Mammary epithelial cell (primary cell): ENCODE measurements at places on chromosomes 4 and X. TPM values are rescaled to one million over a fixed set of nuclear protein-coding genes. Genes with fewer than 3 reads are reported as not detected.
A peak's percentile ranks its signal among the peaks of the same experiment; 100 is the strongest.

DNA sequence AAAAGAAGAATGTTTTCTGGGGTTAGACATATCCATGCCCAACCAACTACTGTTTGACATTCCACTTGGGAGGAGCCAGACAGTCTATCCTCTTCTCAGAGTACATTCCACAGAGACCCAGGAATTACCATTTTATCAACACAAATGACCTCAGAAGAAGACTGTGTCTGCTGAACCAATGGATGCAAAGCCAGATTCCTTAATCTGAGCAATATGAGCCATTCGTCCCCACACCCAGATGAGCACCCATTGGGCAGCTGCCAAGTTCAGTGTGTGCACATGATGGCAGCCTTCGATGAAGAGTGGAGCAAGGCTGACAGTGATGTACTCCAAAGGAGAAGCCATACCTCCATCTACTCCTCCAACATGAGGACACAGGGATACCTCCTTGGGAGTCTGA lies 111.3 kb downstream of the ZNF674 start:
- no peak for DNase-seq

DNA sequence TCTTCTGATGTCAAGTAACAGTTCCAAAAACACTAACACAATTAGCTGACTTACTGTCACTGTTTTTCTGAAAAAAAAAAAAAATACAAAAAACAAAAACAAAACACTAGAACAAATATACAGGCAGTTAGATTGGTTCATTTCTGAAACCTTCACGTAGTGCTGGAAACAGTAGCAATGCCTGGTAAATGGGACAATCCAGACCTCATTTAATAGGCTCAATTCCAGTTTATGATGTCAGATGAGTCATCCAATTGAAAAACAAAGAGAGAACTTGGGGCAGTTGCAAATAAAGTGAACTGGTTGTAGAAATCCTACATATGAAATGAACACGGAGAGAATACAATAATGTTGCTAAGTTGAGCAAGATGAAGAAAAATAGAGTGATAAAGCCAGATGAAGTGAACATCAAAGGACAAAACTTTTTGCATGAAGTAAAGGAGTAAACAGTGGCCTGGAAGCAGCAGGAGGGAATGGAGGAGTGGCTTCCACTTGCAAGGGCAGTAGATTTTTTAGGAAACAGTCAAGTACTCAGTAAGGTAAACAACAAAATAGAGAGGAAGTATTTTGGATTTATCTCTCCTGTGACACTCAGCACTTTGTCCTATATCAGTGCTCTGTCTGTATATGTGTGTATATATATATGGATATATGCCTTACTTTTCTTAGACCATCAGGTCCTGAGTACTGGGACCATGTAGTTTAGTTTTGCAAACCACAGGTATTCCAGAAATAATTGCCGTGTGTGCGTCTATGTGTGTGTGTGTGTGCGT lies 39.3 kb upstream of the MAGEA10 start:
- peak; percentile 4 for DNase-seq

- DNase-seq = no peak
Observed at GRCh38 chrX:118437283-118437682, 58.3 kb upstream of the DOCK11 start.

DNA sequence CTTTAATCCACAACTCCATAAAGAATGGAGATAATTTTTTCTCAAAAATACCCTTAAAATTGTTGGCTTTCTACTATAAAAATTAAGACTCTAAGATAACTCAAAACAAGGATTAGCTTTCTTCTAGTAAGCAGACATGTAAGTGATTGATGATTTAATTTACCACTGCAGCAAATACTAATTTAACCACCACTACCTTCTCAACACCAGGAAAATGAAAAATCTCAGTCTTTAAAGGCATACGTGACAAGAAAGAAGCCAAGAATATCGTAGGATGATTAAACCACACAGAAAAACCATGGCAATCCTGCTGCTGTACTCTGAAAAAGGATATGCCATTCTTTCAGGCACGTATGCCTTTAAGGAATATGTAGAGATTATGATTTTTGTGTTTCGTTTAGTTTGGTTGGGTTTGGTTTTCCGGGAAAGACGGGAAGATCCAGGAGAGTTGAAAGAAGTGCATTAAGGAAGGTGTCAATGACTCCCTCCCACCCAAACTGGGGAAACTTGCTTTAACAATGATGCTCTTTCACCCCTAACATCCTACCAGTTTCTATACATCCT lies 881 bp downstream of the LRCH2 start:
- no peak for DNase-seq

DNA sequence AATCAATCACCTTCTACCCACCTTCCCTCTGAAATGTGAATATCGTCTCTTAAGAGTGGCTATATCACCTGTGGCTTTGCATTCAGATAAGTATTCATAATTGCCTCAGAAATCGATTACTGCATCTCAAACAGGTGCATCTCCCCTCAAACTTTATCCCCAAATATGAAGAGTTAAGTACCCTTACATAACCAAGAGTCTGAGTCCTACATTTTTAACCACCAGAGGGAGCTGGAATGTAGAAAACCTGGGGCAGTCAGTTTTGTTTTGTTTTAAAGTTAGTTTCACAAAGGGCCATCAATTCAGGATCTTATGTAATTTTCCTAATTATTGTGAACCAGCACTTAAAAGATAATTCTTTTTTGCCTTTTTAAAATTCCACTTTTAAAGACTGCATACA lies 5.7 kb downstream of the TCEANC start:
- DNase-seq = peak; percentile 51

DNA sequence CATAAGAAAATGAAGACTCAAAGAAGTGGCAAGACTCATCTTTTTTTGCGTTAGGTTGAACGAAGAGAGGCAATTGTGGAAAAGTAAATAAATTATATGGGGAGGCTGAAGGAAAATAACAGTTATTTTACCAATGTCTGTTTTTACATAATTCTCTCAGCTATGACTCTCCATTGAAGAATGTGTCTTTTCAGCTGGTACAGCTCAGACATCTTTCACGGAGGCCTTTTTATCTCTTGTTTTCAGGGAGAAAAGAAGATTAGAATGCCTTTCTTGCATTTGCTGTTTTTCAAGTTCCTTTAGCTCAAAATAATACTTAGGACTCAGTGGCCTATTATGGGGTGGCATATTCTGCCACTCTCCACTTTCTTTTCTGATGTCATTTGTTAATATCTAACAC lies 153.0 kb downstream of the ADAM29 start:
- DNase-seq = no peak

GRCh38 chrX:6777238-6778002 lies 242.5 kb upstream of the VCX3A start:
- DNase-seq = no peak

DNA sequence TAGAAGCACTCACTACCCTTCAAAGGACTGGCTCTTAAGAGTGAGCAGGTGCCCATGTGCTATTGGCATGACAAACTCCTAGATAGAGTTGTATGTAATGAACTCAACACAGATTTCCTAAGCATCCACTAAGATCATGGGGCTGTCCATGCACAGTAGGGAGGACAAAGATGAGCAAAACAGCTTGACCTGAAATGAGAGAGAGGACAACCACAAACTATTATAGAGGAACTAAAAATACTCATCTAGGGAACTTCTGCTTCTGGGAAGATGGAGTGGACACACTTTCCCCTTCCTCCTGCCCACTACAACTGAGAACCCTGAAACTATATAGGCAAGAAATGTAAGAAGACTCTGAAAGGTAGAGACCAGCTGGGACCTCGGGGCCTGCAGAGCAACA lies 20.8 kb upstream of the TMEM128 start:
- DNase-seq = no peak

Gene HS6ST2
- 0.67 TPM for total RNA-seq

Gene MAB21L2
- total RNA-seq = not detected in 2 replicates

- no peak for DNase-seq
Observed at GRCh38 chr4:33381816-33382215, 2661.6 kb downstream of the PCDH7 start.

Gene CLDN22
- not detected in 2 replicates for total RNA-seq

- peak; percentile 49 for DNase-seq
Observed at GRCh38 chr4:13527981-13528820, 16.1 kb downstream of the NKX3-2 start.

DNA sequence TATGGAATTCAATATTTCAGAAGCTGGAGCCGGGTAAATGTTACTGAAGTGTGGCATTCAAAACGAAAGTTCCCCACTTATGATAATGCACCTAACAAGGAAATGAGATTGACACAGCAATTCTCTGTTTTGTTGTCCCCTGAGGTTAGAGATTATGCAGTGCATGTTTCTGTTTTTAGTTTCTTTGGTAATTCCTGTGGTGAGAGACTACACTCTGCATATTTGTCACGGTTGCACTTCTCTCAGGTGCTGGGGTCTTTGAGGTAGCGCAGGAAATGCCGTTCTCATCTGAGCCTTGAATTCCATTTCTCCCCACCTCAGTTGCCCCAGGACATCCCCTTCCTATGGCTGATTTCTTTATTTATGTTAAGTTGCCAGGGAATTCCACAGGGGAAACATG lies 15.3 kb upstream of the BEND4 start:
- no peak for DNase-seq

GRCh38 chrX:101564651-101565050 lies 14.3 kb downstream of the ARMCX1 start:
- no peak for DNase-seq

Gene BTK
- total RNA-seq = not detected in 2 replicates

GRCh38 chr4:149706942-149707341 lies 108.7 kb downstream of the IQCM start:
- no peak for DNase-seq

DNA sequence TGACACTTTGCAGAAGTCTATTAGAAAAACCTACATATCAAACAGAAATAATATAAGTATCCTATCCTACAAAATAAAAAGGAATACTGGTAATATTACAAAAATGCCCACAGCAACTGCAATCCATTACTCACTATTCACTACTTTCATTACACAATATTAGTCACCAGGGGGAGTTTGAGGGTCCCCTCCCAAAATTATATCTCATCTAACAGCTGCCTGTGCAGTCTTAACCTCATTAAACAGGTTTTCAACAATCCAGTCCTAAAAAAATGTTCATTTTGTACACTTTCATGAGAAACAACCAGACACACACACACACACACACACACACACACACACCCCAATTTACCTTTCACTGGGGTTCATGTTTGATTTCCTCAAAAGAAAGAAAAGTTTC lies 2.9 kb downstream of the CLOCK start:
- DNase-seq = no peak

Gene RNF175
- 0.31 TPM in 1 of 2 replicates, not detected in the other for total RNA-seq

GRCh38 chr4:122798101-122798500 lies 28.5 kb upstream of the FGF2 start:
- DNase-seq = peak; percentile 91

DNA sequence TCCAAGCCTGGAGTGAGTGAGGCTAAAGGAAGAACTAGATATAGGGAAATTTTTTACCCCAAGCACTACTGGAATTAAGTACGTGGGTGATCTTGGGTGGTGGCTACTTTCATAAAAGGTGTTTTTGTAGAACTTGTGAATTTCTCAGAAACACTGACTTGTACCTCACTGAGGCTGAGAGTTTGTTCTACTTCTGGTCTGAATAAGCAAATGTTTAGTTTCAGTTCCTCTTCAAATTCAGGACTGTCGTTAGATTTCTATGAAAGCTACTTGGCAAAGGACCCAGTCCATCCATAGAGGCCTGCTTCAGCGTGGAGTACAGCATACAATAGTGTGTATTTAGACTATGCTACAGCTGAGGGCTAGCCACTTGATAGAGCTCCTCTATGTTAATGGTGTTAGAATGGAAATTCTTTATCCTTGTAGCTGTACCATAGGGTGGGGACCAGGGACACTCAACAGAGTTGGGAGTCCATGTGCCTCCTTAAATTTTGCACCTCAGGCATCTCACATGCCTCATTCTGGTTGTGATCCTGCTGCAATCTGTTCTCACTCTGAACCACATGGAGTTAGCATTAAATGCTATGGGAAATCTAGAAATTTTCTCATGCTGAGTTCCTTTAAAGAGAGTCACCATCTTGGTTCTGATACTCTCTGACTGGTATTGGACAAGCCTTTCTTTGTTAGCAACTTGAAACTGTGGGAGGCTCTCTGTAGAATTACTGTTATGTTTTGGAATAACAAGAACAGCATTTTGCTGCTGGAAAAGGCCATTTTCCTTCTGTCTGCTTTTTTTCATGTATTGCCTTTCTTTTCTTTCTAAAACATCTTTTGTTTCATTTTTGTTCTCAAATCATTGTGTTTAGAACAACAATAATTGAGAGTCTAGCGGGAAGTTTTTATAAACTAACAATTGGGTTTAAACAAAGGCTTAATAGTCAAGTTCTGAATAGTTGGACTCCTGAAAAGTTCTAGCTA lies 86.8 kb downstream of the PDGFRA start:
- no peak for DNase-seq

DNA sequence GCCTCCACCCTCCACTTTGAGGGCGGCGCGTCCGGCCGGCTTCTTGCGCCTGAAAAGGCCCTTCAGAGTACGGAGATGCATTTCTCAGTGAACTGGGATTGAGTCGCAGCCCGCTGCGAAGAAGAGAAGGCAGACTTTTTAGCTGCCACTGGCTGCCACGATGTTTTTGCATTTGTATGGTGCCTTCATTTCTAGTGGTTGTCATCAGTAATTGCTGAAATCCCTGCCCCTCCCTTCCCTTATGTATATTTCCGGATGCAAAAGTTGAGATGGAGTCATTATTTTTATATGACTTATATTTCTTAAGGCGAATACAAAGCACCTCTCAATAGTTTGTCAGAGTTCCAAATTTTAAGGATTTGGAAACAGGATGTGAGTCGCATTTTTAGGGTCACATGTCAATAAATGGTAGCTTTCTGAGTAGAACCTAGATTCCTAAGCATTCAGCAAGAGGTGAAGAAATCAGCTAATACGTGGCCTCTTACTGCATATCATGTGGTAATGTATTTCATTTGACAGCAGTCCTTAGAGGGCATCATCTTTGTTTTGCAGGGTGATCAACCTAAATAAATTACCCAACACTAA lies 658 bp downstream of the ATP6AP2 start:
- DNase-seq = peak; percentile 14

GRCh38 chr4:24885342-24885741 lies 27.5 kb downstream of the CCDC149 start:
- DNase-seq = no peak

DNA sequence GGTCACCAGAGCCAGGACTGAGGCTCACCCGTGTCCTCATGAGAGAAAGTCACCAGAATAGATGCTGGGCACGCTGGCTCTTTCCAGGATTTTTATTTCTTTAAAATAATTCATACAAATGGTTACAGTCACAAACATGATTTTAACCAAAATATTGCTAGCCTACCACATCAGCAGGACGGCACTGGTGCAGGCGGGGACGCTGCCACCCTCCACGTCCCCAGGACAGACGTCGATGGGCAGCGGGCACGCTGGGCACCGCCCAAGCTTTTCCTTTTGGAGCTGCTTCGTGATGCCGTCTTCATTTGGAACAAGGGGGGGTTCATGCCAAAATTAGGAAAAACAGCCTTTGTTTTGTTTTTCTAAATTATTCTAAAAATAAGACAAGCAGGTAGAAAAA lies 37.6 kb downstream of the CTBP1 start:
- DNase-seq = no peak

GRCh38 chrX:129998021-129998420 lies 15.6 kb downstream of the BCORL1 start:
- no peak for DNase-seq

DNA sequence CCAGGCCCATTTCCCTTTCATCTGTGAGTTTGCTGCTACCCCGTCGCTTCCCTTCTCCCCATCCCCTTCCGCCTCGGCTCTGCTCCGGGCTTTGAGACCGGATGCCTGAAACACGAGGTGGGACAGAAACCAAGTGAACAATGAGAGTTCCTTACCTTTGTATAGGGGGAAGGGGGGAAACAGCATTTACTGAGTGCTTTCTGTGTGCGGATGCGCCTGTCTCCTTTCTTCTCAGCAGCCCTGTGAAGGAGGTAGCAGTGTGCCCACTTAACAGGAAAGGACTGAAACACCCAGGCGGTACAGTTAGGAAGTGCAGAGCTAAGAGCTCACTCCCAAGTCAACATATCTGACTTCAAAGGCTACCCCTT lies 43.2 kb upstream of the TMSB15B start:
- DNase-seq = no peak
